Activated T-helper 1 cell treated with Interleukin-2 at 50 U/mL for 16 hours (primary cell): ENCODE measurements at places on chromosomes 3 and 15.

DNA sequence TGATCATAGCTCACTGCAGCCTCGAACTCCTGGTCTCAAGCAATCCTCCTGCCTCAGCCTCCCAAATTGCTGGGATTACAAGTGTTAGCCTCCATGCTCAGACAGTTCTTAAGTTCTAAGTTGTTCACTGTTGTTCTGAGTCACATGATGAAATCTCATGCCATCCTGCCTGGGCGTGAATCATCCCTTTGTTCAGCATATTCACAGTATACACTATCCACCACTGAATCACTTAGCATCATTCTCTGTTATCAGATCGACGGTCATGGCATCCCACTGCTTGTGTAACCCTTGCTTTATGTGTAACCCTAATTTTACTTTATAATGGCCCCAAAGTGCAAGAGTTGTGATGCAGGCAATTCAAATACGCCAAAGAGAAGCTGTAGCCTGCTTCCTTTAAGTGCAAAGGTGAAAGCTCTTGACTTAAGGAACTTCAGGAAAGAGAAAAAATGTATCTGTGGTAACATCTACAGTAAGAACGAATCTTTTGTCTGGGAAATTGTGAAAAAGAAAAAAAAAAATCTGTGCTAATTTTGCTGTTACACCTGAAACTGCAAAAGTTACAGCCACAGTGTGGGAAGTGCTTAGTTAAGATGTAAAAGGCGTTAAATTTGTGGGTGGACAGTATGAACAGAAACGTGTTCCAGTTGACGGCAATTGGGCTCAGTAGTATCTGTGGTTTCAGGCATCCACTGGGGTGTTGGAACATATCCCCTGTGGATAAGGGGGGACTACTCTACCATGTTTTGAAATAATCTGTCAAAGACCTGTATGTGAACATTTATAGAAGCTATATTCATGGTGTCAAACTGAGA lies 80.6 kb downstream of the PCOLCE2 start:
- DNase-seq, result no peak

GRCh38 chr3:25906132-25906906 lies 116.4 kb downstream of the OXSM start:
- no peak for DNase-seq

DNA sequence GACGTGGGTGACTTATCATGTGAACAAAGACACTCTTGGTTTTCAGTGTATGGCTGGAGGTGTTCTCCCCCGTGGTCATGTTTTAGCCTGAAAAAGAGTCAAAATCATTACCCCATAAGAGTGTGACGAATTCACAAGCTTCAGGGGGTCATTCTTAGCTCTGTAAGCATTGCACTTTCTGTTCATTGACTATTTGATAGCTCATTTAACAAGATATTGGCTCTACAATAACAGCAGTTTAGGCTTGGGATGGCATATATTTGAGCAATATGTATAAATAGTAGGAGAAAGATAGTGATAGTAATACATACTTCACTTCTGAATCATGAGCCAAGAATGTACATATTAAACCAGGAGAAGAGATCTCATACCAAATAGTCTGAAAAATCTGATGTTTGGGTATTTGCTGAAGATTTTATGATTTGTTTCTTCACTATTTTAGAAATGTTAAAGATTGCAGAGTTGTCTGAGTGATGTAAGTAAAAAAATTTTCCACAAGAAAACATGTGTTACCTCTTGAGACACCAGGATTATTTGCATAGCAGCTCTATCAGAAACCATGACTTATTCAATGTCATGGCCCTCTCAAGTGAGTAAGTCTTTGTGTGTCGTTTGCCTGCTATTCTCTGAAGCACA lies 996.0 kb downstream of the OTOL1 start:
- no peak for DNase-seq

GRCh38 chr3:9193211-9193610 lies 56.2 kb downstream of the SRGAP3 start:
- no peak for DNase-seq

DNA sequence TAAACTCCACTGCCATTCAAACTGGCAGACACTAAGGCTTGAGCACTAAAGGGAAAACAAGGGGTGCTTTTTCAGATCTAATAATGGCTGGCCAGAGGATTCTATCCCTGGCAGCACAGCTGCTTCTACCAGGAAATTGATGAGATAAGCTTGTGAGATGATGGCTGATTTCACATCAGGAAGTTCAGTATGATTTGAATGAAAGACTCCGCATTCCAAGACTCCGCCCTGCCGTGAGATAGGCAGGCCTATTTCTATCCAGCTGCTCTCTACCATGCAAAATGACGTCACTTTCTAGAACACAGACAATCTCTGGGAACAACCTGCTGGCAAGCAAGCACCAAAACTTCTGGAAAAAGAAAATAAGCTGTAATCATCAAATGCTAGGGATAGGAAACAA lies 171.8 kb downstream of the WDR76 start:
- DNase-seq, result no peak

- DNase-seq, result no peak
These were observed 22.3 kb downstream of the SEMA5B start for GRCh38 chr3:123005291-123005690.

- no peak for DNase-seq
These were observed 100.4 kb upstream of the TP63 start for GRCh38 chr3:189530822-189531221.

- DNase-seq, result no peak
These were observed 60.8 kb downstream of the USP13 start for GRCh38 chr3:179713643-179714090.
